Placental pericyte (primary cell): ENCODE measurements at places on chromosomes 11 and 22. TPM values are rescaled to one million over a fixed set of nuclear protein-coding genes. Genes with fewer than 3 reads are reported as not detected.

Gene RAB38
- 2.8 and 10.5 TPM in 2 replicates for total RNA-seq

Gene ST14
- under 0.01 TPM in 1 of 2 replicates, not detected in the other for total RNA-seq

Gene OR51B4
- total RNA-seq = not detected in 2 replicates

Gene SIAE
- 6.9 and 12.7 TPM in 2 replicates for total RNA-seq

Gene RIC8A
- total RNA-seq = 166 and 246 TPM in 2 replicates

Gene B4GALNT4
- 1.1 TPM in 2 replicates for total RNA-seq

Gene PLEKHA7
- total RNA-seq = under 0.01 and 0.22 TPM in 2 replicates

Gene PDE3B
- total RNA-seq = 0.14 and 0.66 TPM in 2 replicates
